GM13977 (cell line): ENCODE measurements at places on chromosomes 13 and 19.

DNA sequence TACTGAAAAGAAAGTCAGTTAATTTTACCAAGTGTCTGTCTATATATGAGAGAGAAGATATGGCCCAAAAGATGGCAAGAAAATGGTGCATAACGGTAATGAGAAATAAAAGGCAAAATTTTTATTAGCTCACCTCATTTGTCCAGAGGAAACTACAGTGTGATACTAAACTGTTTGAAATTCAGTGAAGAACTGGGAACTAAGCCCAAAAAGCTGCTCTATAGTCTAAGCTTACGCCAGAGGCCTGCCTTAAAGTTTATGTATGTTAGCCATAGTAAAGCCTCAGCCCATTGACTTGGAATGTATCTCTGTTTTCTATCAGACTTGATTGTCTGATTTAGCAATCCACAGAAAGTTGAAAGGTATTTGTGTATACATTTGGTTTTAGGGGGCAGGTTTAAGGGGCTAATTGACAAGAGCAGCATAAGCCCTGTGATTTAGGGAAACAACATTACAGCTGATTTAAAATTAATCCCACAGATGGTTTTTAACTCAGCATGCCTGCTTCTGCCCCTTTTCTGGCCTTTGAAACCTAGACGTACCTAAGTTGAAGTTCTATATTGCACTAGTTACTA lies 91.0 kb upstream of the MAB21L1 start:
- no peak for DNase-seq

DNA sequence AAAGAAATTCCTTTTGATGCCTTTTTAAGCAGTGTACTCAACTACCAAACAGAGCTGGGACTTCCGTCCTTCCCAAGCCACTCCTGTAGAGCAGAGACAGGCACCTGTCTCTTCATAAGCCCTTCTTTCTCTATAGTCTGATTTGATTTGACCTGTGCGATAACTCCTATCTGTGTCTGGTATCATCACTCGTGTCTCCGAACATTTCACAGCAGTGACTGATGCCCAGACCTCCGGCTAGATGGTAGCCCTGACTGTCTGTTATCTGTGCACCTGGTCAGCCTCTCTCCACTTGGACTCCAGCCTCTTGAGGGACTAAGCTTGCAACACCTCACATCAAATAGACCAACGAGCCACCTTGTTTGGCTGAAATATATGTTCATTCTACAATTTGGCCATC lies 316.2 kb upstream of the ZNF507 start:
- no peak for DNase-seq

DNA sequence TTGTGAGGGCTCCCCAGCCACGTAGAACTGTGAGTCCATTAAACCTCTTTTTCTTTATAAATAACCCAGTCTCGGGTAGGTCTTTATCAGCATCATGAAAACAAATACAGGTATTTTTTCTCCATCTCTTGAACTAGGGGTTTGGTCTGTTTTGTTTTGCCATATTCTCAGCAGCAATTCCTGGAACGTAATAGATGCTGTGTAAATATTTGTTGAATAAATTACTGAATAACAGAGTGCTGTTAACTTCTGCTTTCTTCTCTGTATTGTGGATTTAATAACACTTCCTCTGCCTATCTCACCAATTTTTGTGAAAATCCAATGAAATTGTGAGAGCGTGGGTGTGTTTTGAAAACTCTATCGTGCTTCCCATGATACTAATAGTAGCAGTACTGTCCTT lies 429.4 kb downstream of the DCT start:
- DNase-seq = no peak

DNA sequence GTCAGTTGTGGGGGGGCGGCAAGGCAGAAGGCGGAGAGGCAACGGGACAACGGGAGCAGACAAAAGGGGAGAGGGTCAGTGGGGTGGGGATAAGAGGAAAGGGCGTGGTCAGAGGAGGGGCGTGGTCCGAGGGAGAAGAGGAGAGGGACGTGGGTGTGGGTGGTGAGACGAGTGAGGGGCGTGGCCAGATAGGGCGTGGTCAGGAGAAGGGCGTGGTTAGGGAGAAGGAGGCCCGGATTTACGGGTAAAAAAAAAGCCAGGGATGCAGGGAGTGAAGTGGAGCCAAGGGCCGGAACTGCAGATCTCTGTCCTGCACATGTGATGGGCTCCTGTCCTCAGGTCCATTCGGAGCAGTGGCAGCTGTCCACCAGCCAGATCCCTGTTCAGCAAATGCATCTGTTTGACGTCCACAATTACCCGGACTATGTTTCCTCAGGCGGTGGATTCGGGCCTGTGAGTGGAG lies 21.5 kb downstream of the CPT1C start:
- DNase-seq = no peak

- no peak for DNase-seq
These were observed 280.2 kb upstream of the EDNRB start for GRCh38 chr13:78198821-78199220.

DNA sequence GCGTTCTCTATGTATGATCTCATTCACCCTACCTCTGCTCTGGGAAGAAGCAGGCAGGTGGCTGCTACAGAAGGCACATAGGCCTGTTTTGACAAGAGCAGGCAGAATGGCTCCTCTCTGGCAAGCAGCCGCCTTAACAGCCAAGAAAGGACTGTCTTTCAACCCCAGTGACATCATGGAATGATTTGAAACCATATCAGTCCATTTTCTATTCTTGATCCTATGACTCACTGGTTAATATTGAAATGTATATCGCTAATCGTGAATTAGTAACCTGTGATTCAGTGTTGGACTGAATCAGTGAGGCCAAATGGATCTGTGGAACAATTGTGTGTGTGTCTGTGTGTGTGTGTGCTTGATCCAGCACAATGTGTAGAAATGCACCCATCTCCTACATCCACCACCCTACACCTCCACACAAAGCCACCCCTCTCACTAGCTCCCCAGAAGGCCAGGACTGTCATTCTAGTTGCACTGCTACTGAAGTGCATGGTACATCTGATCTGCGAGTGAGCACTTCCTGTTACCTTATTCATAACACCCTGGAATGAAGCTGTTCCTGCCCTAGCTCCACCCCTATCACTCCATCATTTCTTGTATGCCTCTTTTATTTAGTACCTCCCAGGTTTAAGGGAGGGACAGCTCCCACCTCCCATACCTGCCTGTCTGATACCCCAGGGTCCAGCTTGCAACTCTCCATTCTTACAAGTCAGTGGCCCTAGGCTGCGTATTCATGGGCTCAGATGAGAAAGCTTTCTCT lies 460.0 kb downstream of the FOXO1 start:
- no peak for DNase-seq

DNA sequence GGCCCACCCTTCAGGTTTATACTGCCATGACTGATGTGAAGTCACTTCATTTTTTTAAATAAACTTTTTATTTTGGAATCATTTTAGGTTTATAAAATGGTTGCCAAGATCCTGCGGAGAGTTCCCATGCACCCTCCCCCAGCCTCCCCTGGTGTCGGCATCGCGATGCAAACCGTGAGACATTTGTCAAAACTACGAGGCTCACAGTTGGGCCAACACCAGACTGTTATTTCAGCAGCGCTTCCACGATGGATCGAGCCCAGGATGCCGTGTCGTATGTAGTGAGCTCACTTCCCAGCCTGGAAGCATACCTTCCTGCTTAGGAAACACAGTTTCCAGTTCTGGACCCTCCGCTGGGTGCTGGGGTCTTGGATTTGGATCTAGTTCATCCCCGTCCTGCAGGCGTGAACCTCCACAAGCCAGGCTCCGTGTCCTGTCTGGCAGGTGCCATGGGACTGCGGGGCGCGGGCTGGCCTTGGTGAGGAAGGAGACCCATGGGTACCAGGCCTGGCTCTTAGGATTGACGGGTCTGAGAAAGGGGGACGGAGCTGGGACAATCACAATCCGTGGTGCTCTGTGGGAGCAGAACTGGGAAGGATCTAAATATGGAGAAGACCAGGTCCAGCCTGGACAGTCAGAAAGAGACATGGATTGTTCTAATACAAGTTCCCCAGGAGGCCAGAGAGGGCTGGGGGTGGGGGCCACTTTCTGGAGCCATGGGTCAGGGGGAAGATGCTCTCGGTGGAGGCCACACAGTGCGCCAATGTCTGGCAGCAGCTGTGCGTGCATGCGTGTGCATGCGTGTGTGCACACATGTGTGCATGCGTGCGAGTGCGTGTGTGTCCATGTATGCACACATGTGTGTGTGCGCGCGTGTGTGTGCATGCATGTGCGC lies 2.4 kb upstream of the SBK2 start:
- no peak for DNase-seq

DNA sequence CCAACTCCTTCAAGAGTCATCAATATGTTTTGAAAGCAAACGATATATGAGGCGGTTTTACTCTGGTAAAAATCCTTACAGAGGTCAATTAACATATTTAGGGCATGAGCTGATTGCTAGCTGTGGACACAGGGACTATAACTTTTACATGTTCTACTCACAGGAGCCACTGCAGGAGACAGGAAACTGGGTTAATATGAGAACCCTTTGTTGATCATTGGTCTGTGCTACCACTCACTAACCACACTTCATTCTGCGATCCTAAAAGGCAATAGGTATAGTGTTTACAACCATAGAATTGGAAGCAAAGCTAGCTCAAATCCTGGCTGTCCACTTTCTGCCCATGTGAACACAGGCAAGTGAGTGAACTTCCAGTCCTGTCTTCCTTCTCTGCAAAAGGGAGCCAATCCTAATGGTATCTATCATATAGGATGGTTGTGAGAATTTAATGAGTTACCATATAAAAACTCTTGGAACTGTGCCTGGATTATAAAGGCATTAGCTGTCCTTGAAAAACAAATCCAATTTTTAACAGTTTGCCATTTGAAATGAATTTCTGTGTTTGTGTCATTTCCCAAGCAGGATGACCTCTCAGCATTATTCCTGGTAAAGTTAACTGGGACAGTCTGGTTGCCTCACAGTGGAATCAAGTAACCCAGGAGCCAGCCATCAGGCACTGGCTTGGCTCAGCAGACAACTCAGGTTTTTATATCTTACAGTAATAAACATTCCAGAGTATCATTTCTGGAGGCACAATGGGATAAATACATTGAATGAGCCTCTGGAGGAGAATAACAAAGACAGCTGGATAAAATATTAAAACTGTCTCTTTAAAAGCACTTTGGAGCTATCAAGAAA lies 29.8 kb upstream of the RAP2A start:
- no peak for DNase-seq

GRCh38 chr19:39341129-39341718 lies 997 bp upstream of the SAMD4B start:
- peak; percentile 51 for DNase-seq

GRCh38 chr19:10299545-10300458 lies 9.8 kb downstream of the ZGLP1 start:
- DNase-seq = no peak

DNA sequence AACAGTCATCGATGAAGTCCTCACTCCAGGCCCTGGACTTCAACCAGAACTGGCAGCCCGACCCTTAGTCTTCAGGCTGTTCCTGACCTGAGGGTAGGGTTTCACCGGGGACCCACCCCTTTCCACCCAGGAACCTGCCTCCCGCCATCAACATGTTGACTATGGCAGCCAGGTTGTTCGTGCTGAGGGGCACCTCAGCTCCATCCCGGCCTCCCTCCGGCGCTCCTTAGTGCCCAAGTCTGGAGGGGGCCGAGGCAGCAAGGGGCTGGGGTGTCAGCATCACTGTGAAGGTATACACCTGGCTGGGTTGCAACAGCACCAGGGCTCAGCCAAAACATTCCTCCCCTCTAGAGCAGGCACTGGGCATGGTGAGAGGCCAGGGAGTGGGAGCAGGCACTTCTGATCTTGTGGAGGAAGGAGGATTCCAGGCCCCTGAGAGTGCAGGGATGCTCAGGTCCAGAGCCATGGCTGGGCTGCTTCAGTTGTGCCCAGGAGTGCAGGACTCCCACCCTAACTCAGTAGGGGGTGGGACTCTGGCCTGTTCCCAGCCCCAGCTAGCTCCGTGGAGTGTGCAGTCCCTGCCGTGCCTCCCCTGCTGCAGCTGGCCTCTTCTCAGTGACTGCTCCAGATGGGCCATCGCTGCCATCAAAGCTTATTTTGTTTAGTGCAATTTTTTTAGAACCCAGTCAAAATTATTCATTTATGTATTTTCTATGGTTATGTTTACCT lies 1445.9 kb downstream of the PCDH9 start:
- DNase-seq = no peak

DNA sequence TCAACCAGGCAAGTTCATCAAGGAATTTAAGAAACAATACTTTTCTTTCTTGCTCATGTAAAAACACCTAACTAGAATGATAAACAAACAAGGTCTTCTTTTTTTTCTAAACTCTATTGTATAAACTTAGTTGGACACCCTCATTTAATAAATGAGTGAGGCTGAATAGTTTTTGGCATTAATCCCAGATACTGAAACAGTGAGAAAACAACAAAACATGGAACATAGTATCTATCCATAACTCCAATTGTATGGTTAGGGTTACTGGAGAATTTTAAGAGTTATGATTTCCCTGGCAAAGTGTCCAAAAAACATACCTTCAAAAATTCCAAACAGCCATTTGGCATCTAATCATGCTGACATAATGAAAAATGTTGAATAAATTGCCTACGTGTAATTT lies 5.8 kb upstream of the POMP start:
- DNase-seq = no peak

DNA sequence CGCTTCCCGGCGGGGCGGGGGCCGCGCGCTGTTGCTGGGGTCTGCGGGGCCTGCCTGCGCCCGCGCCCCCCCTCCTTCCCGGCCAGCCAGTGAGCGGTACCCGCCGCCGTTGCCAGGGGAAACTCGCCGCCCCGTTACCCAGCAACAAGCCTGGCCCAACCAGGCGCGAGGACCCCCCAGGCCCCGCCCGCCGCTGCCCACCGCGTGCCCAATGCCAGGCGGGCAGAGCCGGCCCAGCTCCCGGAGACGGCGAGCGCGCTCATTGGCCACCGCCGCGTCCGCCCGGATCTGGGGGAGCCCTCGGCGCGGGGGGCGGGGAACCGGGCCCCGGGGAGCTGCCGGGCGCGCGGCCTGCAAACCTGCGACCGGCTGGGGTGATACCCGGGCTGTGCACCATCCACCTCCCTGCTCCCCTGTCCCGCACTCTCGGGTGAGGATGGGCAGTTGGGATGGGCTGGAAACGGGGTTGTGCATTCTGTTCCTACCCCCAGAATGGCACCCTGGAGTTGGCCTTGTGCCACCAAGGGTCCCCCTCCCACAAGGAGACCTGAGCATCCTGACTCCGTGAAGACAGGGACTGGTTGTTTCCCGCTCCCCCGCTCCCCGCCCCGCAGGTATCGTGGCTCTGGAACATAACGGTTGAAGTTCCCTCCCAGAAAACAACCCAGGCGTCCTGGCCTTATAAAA lies 8.8 kb upstream of the BBC3 start:
- peak; percentile 63 for DNase-seq
